ENCODE measurements at places on chromosomes 3 and 15.

DNA sequence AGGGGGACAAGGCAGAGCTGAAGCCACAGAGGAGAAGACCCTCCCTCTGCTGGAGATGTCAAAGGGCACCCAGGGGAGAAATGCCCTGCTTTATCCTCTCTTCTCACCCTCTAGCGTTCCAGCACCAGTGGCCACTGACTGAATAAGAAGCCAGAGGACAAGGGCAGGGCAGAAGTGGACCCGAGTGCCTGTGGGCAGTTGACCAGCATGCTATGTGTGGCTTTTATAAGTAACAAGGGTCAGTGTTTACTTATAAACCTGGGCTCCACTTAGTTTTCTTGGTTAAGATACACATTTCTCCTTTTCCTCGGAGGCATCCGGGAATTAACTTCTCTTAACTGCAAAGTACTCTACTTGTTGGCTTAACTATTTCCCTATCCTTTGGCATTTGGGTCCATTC, 13.3 kb upstream of the HDAC11 start:
- no peak for DNase-seq

- peak; percentile 4 for DNase-seq
These were observed 497 bp downstream of the PARP16 start for GRCh38 chr15:65286069-65286703.

- no peak for DNase-seq
These were observed 12.3 kb upstream of the CSK start for GRCh38 chr15:74769463-74770025.

- DNase-seq: no peak
These were observed 110.0 kb downstream of the ARNT2 start for GRCh38 chr15:80514071-80514780.

DNA sequence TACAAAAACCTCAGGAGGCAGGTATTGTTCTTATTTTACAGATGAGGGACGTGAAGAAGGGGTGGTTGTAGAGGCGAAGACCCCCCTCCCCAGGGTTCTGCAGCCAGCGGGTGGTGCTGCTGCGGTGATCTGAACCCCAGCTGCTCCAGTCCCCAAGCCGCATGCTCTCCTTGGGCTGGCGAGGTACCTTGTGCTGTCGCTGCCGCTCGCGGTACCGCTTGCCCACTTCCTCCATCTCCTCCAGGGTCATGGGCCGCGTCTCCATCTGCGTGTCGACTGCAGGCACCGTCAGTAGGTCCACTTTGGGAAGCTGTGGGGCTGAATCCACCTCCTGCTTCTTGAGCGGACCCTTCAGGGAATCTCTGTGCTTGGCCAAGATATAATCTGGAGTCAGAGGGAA, 17.5 kb downstream of the EFCAB12 start:
- DNase-seq: no peak

GRCh38 chr3:163039636-163040035, 1543.0 kb downstream of the OTOL1 start:
- no peak for DNase-seq

Measured in RCC 7860 (cell line).